ENCODE measurements at places on chromosomes 6 and 20.

GRCh38 chr6:38262026-38262425 is 377.7 kb downstream of the BTBD9 start:
- peak; percentile 52 for DNase-seq

- DNase-seq = no peak
These were observed 9.6 kb upstream of the PRIM2 start for GRCh38 chr6:57307850-57308249.

- peak; percentile 29 for DNase-seq
These were observed 1055.1 kb upstream of the GJE1 start for GRCh38 chr6:141077355-141078333.

GRCh38 chr20:49386848-49387580 is 95.5 kb downstream of the KCNB1 start:
- DNase-seq = no peak

GRCh38 chr6:94349227-94349626 is 929.9 kb upstream of the EPHA7 start:
- no peak for DNase-seq

- no peak for DNase-seq
These were observed 909 bp downstream of the CPNE1 start for GRCh38 chr20:35663516-35664465.

DNA sequence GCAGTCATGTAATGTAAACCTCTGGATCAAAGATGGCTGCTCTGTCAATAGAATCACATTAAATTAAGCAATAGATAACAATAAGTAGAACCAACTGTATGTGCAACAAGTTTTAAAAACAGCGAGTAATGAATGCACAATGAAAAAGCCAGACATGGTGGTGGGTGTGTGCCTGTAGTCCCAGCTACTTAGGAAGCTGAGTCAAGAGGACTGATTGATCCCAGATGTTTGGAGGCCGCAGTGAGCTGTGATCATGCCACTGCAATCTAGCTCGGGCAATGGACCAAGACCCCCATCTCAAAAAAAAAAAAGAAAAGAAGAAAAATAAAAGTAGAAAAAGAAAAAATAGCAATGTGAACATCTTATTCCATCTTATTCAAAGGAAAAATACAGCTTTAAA is 558.7 kb upstream of the MMS22L start:
- DNase-seq = no peak

DNA sequence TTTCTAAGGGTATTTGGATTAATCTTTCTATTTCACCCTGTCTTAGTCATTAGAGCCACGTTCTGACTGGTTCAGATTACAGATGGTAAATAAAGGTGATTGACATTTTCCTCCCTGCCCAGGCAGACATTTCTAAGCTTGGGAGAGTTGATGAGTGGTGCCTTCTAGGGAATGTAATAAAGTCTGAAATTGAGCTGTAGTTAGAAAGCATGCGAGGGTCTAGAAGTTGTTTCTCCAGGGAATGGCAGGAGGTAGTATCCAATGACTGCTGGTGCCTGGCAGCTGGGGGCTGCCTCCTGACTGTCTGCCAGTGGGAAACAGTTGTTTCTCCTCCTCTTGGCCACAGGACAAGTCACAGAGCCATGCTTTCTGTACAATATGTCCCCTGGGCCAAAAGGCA is 14.6 kb downstream of the EDN3 start:
- no peak for DNase-seq

Measured in foreskin melanocyte (primary cell).